ENCODE measurements at places on chromosomes 6 and 20.

DNA sequence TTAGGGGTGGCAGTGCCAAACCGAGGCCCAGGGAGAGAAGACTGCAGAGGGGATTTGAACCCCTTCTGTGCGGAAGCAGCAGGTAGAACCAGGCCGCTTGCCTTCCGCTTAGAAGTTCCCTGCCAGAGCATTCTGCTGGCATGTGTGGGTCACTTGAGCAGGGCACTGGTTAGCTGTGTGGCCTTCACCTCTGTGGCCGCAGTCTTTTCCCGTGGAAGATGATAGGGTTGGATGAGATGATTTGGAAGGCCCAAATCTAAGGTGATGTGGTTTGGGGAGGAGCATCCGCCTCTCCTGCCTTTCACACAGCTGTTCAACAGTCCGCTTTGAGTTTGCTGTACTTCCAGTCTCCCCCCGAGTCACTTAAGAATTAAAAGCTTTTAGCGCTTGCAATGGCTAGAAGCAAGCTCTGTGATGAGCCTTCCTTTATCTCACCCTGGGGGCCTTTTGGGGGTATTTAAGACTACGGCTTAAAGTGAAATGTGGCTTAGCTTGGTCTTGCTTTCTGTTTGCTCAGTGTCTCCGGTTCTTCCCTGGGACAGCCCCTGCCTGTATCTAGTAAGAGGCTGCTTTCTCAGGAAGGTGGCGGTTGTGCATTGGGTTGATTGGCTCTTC lies 743 bp downstream of the CMTR1 start:
- peak; percentile 9 for DNase-seq

GRCh38 chr20:60494476-60494875 lies 536.3 kb downstream of the CDH26 start:
- no peak for DNase-seq

GRCh38 chr6:165543781-165544180 lies 119.3 kb downstream of the PDE10A start:
- no peak for DNase-seq

GRCh38 chr6:163085426-163085825 lies 329.1 kb upstream of the QKI start:
- no peak for DNase-seq

- peak; percentile 40 for DNase-seq
Measured at GRCh38 chr6:32941214-32941768, 463 bp upstream of the HLA-DMB start.

DNA sequence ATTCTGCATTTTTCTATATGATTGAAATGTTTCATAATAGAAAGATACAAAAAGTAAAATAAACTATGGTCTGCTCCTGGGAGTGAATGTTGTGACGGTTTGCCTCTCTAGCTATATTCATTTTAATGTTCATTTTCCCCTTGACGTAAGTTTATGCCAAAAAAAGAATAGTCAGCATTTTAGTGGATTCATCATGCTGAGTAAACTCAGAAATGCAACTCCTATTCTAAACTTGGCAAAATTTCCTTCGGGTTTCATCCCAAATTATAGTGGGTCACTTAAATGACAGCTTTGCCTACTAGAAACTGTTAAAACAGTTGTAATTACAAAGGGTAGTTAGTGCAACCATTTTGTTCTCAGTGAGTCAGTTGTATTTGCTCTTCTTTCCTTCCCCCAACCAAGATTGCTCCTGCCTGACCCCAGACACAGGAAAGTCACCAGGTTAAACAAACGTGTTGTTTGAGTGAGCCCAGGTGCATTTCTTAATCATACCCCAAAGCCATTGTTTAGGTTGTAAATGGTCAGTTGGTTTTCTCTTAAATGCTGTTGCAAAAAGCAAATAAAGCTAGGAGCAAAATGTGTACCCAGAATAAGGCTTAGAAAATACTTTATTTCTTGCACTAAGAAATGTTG lies 482.3 kb upstream of the SOX4 start:
- no peak for DNase-seq

DNA sequence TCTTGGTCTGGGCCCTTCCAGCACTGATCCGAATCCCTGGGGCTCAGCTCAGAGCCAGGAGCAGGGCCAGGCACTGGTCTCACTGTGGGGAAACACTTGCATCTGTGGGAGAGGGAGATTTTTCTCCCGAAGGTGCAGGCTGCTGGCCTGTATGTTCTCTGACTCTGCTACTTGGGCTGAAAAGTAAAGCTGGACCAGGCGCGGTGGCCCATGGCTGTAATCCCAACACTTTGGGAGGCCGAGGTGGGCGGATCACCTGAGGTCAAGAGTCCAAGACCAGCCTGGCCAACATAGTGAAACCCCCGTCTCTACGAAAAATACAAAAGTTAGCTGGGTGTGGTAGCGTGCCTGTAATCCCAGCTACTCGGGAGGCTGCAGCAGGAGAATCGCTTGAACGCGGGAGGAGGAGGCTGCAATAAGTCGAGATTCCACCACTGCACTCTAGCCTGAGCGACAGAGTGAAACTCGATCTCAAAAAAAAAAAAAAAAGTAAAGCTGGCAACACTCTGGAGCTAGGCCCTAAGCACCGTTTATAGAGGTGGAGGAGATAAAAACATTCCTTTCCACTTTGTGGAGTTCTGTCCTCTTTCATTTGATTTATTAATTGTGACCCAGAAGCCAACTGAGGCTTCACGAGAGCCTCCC lies 41.7 kb downstream of the JPH2 start:
- DNase-seq, result no peak

DNA sequence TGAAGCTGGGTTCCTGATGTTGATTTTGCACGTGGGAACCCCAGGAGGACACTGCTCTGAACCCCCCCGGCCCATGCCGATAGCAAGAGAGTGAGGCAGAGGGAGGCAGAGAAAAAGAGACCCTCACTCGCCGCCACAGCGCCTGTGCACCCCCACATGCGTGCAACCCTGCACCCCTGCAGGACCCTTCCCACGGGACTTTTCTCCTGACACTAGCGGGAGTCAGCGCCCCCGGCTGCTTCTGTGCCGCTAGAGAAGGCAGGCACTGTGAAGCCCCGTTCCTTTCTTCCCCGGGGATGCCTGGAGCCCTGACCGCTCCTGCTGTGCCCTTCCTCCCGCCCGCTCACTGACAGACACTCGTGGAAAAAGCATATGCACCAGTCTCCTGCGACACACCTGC lies 67.4 kb downstream of the GMPR start:
- DNase-seq, result no peak

DNA sequence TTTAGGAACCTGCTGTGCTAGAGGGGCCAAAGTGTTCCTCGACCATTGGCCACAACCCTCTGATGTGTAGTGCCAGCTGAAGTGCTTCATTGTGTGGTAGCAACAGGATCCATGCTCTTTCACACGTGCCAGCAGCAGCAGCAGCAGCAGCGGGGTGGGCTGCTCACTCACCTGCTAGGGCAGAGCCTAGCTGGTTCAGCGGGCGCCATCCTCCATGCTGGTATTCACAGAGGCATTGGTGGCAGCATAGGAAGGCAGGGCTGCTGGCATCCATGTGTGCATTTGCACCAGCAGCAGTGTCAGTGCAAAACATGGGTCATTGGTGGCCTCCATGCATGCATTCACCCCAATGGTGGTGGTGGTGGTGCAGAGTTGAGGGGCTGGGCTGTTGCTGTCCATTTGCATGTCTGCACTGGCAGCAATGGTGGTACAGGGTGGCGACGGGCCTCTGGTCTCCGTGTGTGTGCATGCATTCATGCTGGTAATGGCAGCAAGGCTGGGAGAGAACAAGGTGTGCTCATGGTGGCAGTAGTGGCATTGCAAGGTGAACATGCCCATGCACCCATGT lies 13.2 kb upstream of the TINAG start:
- DNase-seq, result no peak

DNA sequence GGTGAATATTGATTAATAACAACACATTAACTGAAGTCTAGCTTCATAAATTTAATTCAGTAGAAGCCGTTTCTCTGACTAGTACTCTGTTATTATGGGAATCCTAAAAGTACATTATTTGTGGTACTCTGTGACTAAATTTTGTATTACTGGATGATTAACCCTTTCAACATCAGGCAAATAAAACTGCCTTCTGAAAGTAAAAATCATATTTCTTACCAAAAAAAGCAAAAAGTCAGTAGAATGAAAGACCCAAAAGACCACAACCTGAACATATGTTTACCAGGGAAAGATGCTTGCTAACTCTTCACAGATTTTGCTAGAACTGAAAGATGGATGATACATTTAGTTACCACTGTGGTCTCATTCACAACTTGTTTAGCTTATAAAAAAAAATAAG lies 73.2 kb downstream of the AHI1 start:
- no peak for DNase-seq

DNA sequence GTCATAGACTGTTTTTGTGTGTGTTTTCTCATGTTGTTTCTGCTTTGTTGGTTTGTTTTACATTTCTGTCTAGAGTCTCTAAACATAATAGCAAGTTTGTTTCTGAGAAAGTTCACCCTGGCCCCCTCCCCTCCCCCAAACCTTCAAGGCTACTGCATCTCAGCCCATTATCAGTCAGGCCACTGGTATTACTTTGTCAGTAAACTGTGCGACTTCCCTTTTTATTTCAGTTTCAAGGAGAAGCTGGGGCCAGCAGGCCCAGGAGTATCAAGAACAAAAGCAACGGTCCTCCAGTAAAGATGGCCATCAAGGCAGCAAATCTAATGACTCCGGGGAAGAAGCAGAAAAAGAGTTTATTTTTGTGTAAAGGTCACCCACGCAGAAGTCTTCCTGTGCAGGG lies 32.8 kb upstream of the SCGN start:
- DNase-seq, result no peak
